ENCODE measurements at places on chromosomes 4 and X.

- ATAC-seq = no peak
Observed at GRCh38 chr4:181161669-181162068, 1081.5 kb upstream of the TENM3 start.

DNA sequence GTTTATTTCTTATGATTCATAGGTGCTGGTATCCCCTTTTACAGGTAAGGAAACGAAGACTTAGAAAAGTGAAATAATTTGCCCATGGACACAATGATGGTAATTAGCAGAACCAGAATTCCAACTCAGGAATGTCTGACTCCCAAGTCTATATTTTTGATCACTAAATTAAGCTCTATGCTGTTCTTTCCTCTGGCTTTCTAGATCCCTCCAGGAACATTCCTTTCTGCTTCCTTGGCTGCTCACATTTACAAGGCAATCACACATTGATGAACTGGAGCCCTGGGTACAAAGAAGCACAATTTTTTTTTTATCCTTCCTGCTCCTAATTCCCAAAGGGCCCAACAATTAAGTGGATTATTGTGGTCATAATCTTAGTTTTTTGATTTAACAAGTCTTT lies 7.0 kb upstream of the CDKN2AIP start:
- ATAC-seq = no peak

DNA sequence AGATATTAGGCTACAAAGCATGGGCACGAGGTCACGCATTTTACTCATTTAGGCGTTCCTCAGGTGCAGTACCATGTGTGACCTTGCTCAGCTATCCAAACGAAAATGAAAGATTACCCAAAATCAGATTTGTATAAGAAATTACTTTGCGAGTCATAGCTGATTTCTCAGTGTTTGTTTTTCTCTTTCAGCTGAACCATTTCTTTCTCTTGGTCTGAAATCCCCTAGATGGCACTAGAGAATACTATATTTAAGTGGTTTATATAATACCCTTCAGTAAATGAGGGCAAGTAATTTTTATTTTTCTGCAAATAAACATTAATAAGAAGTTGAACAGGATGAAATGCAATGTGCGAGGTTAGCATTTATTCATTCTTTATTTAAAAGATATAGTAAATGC lies 496.6 kb downstream of the STIM2 start:
- no peak for ATAC-seq

- ATAC-seq = no peak
Observed at GRCh38 chr4:2286904-2287593, 25.1 kb upstream of the MXD4 start.

DNA sequence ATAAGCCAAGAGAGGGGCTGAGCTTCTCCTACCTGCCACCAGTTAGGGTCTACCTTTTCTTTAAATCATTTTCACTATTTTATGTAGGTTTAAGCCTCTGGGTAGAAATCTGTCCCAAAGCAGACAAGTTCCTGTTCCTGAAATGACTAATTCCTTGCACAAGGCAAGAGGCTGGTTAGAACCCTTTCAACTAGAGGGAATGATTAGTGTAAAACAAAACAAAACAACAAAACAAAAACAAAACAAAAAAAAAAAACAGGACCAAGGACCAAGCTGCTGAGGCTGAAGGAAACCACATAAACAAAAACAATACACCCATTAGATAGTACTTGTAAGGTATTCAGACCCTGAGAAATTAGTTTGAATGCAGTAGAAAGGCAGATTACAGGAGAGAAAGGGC lies 62.7 kb downstream of the MAML3 start:
- no peak for ATAC-seq

GRCh38 chrX:129565046-129565650 lies 25.1 kb downstream of the OCRL start:
- ATAC-seq = no peak

DNA sequence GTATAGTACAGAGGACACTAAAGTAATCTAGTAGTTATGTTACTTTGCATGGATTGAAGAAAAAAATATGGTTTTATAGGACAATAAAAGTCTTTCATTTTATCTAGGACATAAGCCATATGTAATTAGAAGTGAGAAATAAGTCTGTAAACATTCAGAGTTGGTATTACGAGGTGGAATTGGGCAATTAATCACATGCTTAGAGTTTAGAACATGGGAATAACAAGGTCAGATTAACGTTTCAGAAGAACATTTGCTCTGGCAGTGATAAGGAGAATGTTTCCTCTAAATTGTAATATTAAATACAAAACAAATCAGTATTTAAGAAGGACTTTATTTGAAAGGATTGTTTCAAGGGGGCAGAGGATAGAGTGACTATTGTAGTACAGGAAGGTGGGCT lies 15.6 kb upstream of the SULT1E1 start:
- no peak for ATAC-seq

- no peak for ATAC-seq
Observed at GRCh38 chrX:21132686-21133393, 241.4 kb upstream of the CNKSR2 start.

- ATAC-seq = no peak
Observed at GRCh38 chr4:153467897-153468262, 1.7 kb downstream of the TMEM131L start.

DNA sequence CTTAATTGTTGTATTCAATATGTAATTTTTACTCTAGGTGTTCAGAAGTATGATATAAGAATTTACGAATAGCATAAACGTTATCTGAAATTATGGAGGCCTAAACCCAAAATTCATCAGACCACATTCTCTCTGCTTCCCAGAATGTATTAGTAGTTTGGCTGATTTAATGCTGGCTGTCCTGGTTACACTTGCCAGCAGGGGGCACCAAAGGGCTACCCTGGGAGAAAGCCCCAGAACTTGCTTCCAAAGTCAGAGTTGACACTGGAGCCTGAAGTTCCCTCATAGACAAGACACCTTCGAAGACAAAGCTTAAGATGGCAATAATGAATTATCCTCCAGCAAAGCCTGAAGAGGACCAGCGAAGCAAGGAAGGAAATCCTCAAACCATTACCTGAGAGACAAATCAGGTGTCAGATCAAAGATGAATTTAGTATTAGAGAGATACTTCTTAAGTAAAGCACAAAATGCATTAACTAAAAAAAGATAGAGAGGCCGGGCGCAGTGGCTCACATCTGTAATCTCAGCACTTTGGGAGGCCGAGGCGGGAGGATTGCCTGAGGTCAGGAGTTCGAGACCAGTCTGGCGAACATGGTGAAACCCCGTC lies 11.3 kb upstream of the ANOS1 start:
- no peak for ATAC-seq

DNA sequence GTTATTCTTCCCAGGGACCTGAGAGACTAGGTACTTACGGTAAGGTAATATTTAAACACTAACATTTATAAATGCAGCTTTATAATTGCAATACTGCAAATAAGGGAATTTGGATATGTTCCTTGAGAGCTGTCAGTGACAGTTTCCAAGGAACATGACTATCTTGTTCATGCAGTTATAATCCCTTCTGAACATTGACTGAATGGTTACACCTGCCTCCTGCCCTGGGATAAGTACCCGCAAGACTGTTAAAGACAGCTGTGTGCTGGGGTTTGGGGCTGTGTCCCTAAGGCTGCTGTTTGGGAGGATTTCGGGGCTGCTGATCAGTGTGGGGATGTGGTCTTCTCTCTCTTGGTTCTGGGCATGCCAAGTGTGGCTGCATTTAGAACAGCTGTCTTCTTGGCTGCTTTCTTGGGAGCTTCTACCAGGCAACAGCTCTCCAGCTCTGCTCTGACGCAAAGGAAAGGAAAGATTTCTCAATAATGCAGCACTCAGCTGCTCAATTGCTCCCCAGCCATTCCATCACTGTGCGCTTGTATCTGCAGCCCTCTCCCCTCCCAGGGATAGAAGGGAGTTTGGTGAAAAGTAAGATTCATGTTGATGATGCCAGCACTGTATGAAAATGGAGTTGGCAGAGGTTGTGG lies 298.8 kb upstream of the TAPT1 start:
- no peak for ATAC-seq

DNA sequence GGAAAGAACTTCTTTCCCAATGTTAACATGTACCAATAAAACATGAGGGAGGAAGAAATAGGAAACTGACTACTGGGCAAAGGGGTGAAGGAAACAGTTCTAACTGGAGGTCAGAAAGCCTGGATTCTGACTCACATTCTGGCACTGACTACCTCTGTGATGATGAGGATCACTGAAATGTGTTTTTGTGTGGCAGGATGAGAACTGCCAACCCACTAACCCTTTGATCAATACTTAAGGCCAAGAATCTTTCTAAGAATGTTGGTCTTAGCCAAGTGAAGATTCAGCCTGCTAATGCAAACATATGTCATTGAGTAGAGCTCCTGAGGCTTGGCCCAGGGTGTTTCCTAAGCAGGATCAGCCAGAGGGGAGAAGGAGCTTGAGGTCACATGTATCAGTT lies 4.6 kb downstream of the ALAS2 start:
- ATAC-seq = no peak

DNA sequence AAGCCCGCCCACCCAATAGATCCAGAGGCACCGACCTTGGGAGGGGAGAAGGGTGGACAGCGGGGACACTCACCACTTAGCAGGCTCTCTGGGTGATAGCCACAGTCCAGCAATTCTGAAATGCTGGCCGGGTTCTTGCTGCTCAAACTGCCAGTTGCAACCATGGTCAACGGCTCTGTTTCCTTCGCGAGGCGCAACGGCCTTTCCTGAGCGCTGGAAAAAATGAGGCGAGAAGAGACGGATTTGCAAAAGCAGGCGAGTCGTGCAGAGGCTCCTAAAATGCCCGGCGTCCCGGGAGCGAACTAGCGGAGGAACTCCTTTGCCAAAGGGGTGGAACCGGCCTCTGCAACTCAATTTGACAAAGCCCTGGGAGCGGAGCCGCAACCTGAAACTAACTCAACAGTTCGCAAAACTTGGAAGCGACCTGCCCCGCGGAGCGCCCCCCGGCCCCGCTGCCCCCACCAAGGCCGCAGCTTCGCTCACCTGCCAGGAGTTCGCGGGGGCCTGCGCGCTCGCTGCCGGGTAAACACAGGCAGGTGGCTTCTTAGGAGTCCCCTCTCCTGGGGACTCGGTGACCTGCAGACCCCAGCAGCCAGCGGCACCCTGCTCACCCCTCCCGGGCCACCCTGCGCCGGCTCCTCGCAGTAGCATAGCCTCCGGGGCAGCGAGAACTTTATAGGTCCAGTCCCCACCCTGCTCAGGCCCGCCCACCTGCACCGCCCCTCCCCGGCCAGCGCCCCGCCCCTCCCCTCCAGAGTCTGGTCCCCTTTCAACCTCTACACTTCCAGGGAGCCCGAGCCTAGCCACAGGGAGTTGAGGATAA lies at the start of gene DDIT4L:
DDIT4L (minus strand) TSS at position 649 of the 823 bp plus-strand sequence; CDS start at position 164, 485 bp downstream.
- peak; percentile 60 for ATAC-seq

GRCh38 chr4:150673793-150674192 lies 91.8 kb downstream of the MAB21L2 start:
- ATAC-seq = no peak

- no peak for ATAC-seq
Observed at GRCh38 chr4:182745237-182745636, 171.9 kb downstream of the DCTD start.

- ATAC-seq = no peak
Observed at GRCh38 chr4:182367153-182367552, 124.0 kb downstream of the TENM3 start.

- no peak for ATAC-seq
Observed at GRCh38 chr4:7648544-7649395, 214.0 kb upstream of the PSAPL1 start.

DNA sequence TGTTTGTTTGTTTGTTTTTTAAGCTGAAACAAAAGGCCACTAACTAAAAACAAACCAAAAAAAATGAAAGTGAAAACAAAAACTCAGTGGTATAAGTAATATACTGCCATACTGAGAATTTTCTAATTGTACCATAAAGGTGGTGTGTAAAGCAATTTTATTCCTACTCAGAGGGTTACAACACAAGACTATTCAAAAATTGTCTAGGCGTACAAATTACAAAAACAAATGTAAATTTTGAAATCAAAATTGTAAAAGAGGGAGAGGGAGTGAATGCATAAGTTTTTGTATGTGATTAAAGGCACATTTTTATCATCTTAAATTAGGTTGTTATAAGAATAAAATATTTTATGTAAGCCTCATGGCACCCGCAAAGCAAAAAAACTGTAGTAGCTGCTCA lies 232.6 kb downstream of the STK32B start:
- no peak for ATAC-seq

DNA sequence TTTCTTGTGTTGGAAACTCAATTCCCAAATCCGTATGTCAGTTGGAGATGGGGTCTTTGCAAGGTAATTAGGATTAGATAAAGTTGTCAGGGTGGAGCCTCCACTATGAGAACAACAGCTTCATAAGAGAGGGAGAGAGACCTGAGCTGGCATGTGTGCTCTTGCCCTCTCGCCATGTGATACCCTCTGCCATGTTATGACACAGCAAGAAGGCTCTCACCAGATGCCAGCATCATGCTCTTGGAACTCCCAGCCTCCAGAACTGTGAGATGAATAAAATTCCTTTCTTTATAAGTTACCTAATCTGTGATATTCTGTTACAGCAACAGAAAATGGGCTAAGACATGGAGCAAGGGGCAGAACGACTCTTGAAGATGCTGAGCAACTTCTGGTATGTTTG lies 201.9 kb upstream of the BOD1L1 start:
- no peak for ATAC-seq

- no peak for ATAC-seq
Observed at GRCh38 chr4:2350982-2351381, 67.5 kb downstream of the ZFYVE28 start.

GRCh38 chrX:68114573-68115129 lies 318.6 kb downstream of the OPHN1 start:
- ATAC-seq = no peak

DNA sequence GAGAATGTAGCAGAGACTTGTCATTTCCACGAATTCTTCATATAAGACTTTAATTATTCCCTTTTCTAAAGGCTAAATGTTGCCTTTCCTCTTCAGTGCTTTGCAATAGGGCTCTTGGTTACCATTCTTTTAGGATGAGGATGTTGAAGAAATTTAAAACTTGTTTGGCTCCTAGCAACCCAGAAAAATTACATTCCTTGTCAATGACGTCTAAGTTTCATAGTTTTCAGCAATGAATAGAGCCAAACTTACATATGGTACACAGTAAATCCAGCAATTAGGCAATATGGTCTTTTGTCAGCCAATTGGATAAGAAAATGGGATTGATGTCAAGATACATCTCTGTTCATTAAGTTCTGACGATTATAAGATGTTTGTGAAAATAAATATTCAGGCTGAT lies 1639.6 kb upstream of the PCDH10 start:
- ATAC-seq = no peak

DNA sequence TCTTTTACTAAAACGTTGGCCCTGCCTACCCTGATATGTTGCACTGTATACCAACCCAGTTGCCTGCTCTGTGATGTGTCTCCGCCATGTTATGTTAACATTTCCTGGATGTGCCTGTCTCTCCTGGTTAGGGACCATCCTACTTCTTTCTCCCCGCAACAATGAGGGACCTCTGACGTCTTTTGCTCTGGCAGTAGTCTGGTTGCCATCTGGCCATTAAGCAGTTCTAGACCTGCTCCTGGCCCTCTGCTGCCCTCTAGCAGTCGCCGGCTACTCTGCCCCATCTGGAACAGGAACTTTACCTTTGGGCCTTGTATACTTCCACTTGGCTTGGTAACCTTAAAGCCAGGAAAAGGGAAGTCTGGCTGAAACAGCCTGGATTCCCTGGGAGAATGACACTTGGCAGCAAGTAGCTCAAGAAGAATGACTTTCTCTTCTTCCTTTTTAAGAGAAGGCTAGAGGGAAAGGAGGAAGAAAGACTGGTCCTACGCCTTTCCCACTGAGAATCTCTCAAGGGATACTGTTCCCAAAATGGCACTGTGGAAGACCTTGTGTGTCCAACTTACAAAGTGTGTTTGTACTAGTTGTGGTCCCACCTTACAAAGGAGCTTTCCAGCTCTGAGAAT lies 63.5 kb downstream of the GPC3 start:
- peak; percentile 20 for ATAC-seq

GRCh38 chr4:159267869-159268285 lies 165.0 kb downstream of the RAPGEF2 start:
- ATAC-seq = no peak

GRCh38 chrX:39950018-39950688 lies 147.6 kb downstream of the BCOR start:
- ATAC-seq = no peak

Measured in stimulated activated memory B cell treated with anti-CD40 and anti-IgM and Interleukin-4, amounts not matched to agents 10 μg/mL and 1 μg/mL and 100 μg/mL, for 72 hours (primary cell).